HuH-7.5 (cell line): ENCODE measurements at places on chromosomes 1 and 21.

GRCh38 chr1:231611851-231612250 is 14.7 kb upstream of the DISC1 start:
- DNase-seq = no peak

DNA sequence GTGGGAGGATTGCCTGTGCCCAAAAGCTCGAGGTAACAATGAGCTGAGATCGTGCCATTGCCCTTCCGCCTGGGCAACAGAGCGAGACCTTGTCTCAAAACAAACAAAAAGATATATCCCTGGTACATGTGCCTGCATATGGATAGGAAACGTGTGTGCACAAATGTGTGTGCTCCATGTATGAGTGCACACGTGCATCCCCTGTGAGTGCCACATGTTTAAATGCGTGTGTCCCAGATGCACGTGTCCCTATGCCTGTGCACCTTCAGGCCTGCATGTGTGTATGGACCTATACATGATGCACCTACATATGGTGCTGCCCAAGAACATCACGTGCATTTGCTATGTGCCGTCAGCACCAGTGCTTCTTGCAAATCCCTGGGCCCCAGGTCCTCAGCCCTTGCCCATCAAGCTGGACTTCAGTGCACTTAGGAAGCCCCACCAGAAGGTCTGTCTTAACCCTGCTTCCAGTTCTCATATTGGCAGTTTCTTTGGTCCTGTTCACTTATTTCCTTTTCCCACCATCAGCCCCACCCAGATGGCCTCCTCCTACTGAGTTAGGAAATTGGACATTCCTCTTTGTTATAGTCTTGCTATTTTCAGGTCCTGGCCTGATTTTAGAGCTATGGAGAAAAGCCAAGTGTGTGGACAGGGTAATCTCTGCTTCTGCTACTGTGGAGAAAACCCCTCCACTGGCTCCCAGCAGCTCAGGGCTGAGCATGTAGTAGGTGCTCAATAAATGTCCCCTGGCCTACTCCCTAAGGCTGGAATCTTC is 15.4 kb downstream of the TIE1 start:
- DNase-seq = no peak

DNA sequence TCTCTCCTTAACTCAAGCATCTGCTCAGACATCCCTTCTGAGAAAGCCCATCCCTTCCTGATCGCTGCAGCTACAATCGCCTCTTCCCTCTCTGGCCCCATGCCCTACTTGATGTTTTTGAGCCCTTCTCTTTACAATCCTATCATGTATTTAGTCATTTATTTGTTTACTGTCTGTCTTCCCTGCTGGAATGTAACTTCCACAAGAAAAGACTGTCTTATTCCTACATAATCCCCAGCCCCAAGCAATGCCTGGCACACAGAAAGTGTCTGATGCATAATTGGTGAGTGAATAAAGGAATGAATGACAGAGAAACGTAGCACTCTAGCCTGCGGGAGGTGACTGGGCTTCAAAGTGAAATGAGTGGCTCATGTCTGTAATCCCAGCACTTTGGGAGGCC is 25.4 kb downstream of the ECE1 start:
- no peak for DNase-seq

- DNase-seq = no peak
These were observed 1.7 kb downstream of the ODF2L start for GRCh38 chr1:86394416-86394815.

GRCh38 chr1:203871114-203871880 is 9.9 kb downstream of the SNRPE start:
- peak; percentile 68 for DNase-seq
